Fibroblast of skin of left quadriceps (primary cell): ENCODE measurements at places on chromosomes 11 and 22.
A peak's percentile ranks its signal among the peaks of the same experiment; 100 is the strongest.

- DNase-seq = no peak
Observed at GRCh38 chr22:48851933-48852549, 975.6 kb downstream of the BRD1 start.

- no peak for DNase-seq
Observed at GRCh38 chr22:50585238-50585637, 2.6 kb upstream of the CHKB start.

- DNase-seq = no peak
Observed at GRCh38 chr11:64891215-64891848, 12.9 kb upstream of the EHD1 start.

DNA sequence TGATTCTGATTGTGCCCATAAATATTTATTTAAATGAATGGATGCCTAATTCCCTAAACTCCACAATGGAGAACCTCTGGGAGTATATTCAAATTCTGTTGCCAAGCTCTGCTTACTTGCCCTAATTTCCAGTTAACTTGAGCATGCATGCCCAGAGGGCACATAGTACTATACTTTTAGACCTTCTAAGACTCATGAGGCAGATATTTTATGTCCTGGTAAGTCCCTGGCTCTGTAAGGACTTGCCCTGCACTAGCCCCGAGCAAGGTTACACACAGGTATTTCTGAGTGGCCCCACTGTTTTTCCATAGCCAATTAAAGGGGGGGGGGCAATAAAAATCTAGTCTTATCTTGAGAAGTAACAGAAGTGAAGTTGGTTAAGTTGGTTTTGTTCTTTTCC lies 21.1 kb upstream of the CAPRIN1 start:
- no peak for DNase-seq

DNA sequence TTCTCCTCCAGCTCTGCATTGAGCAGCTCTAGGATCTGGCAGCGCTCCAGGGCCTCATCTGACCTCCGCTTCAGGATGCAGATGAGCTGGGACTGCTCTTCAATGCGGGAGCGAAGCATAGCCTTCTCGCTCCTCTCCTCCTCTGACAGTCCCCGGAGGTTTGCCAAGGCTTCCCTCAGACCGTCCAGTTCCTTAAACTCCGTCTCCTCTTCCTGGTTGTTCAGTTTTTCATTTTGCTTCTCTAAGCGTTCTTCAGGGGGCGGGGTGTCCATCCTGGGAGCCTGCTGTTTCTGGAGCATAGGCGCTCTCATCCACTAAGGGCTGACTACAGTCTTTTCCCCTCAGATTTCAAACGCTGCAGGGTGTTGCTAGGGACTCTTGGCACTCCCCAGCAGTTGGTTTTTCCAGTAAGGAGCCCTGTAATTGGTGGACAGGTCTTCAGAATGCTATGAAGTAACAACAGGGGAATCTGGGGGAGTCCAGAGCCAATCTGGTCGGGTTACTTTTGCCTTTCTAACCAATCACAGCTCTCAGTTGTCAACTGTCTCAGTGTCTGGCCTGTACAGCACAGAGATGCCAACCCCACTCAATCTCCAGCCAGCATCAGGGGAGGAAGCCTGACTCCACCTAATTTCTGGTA lies at the start of gene CCDC89:
Gene CCDC89, minus strand, starts transcription at position 376 of the 640 bp plus-strand sequence. Its CDS starts 65 bp downstream, at position 311.
- no peak for DNase-seq

- DNase-seq = peak; percentile 47
Observed at GRCh38 chr22:42608823-42609361, 5.8 kb downstream of the POLDIP3 start.

DNA sequence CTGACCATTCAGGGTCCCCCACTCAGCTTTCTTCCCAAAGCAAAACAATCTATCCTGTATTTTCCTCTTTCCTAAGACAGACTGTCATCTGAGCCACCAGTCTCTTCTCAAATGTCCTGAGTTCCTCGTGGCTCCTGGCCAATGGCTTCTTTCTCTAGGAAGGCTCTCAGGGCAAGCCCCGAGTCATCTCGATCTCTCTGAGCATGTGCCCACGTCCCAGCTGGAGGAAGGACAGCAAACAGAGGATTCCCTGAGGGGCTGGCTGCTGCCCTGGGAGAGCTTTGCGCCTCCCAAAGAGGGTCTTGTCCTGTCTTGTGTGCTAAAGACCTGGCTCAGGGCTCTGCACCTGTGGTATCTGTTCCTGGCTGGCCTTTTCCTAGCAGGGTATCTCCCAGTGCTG lies 8.3 kb downstream of the SLC37A2 start:
- DNase-seq = no peak

GRCh38 chr11:961921-962320 lies 36.3 kb downstream of the AP2A2 start:
- no peak for DNase-seq
